ENCODE measurements at places on chromosomes 5 and 9.

- no peak for DNase-seq
Observed at GRCh38 chr9:38338342-38339018, 54.0 kb upstream of the ALDH1B1 start.

DNA sequence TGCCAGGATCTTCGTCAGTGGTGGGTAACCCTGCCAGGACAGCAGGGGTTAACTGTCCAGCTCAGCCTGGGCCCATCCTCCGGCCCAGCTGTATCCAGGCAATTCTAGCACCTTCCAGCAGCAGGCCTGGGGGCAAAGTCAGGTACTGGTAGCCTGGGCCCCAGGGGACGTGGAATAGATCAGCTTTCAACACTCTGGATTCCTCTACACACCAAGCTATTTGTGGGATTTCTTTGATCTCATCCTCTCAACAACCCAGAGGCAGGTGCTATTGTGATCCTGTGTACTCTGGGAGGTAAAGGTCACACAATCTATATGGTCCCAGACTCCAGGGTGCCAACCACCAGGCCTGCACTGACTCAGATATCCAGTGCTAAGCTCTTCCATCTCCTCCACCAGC is 8.7 kb upstream of the SPOUT1 start:
- DNase-seq = no peak

- no peak for DNase-seq
Observed at GRCh38 chr5:759111-759751, 25.3 kb downstream of the ZDHHC11B start.

- DNase-seq = no peak
Observed at GRCh38 chr5:149537374-149537975, 13.8 kb downstream of the CSNK1A1 start.

GRCh38 chr9:123267481-123268198 is 746 bp downstream of the STRBP start:
- DNase-seq = no peak

- DNase-seq = no peak
Observed at GRCh38 chr5:157547941-157548512, 27.5 kb downstream of the ADAM19 start.

- no peak for DNase-seq
Observed at GRCh38 chr9:93886911-93887310, 68.2 kb downstream of the BARX1 start.

DNA sequence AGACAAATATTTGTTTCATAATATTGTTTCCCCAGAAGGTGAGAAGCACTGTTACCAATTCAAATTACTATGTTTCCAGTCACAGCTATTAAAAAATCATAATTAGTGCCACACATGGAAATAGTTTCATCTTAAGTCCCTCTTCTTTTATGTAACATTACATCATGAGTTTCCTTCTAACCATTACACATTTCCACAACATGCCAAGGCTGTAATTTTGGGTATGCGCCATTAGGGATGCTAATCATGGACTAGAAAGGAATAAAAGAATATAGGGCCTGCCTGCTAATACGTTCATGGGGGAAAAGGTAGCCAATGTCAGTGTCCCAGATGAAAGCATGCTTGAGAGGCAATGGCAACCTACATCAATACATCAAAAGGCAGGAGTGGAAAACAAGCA is 142.5 kb upstream of the LPAR1 start:
- DNase-seq = no peak

GRCh38 chr5:124030043-124030491 is 518.1 kb downstream of the CSNK1G3 start:
- no peak for DNase-seq

DNA sequence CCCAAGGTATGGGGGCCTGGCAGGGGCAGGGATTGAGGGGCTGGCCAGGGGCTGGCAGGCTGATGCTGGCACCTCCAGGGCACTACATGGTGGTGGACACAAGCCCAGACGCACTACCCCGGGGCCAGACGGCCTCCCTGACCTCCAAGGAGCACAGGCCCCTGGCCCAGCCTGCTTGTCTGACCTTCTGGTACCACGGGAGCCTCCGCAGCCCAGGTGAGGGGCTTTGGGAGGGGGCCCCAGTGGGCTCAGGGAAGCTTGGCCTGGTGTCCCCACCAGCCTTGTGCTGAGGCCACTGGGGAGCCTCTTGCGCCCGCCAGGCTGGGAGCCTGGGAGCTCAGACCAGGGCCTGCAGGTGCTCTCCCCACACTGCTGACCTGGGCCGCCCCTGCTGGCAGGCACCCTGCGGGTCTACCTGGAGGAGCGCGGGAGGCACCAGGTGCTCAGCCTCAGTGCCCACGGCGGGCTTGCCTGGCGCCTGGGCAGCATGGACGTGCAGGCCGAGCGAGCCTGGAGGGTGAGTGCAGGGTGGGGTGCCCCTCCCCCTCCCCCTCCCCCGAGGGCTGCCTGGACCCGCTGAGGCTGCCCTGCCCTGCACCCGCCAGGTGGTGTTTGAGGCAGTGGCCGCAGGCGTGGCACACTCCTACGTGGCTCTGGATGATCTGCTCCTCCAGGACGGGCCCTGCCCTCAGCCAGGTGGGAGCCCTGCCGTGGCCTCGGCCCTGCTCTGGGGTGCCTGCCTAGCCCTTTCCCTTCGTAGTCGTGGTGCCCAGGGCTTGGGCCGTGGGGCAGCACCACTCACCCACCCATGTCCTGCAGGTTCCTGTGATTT is 5.7 kb downstream of the MAMDC4 start:
- DNase-seq = no peak

- no peak for DNase-seq
Observed at GRCh38 chr9:124003636-124004349, 7.8 kb upstream of the LHX2 start.

- no peak for DNase-seq
Observed at GRCh38 chr5:133260715-133261114, 208.9 kb downstream of the HSPA4 start.

GRCh38 chr9:133210202-133210532 is 1.1 kb upstream of the OBP2B start:
- DNase-seq = no peak

- DNase-seq = no peak
Observed at GRCh38 chr5:140674629-140675028, 1.3 kb upstream of the DND1 start.

DNA sequence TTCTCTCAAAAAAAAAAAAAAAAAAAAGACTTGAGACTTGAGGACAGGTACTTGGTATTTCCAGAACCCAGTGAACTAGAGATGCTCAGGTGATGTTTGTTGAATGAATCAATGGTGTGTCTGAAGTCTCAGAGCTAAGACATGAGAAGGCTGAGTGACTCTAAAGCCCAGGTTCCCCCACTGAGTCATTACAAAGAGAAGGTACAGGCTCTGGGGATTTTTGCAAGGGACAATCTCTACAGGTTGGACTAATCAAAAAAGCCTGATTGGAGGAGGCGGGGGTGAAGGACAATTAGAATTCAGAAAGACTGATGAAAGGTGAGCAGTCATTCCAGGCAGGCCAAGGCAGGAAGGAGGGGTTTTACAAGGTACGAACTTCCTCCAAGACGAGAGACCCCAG is 8.2 kb upstream of the FABP6 start:
- DNase-seq = no peak

GRCh38 chr9:112288029-112288428 is 45.4 kb downstream of the PTBP3 start:
- DNase-seq = no peak

- no peak for DNase-seq
Observed at GRCh38 chr5:150641824-150642566, 1.5 kb downstream of the SYNPO start.

GRCh38 chr5:142200387-142200786 is 91.8 kb downstream of the NDFIP1 start:
- no peak for DNase-seq
